Foreskin keratinocyte (primary cell): ENCODE measurements at places on chromosomes 3 and 15.

DNA sequence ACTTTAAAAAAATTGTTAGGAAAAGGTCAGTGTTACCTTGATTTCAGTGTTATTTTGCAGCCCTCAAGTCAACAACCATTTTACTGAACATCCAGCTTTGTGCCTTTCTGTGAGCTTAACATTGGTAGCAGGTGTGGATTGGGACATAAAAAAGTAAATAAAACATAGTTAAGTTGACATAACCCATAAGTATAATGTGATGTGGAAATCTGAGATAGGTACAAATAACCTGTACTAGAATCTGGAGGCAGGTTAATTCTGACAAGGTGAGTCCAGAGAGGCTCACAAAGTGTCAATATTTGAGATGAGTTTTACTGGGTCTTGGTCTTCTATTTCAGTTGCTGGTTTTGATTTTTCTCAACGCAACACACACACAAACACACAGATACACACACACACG lies 151.3 kb downstream of the LPP start:
- no peak for DNase-seq

GRCh38 chr3:115089481-115089880 lies 57.6 kb downstream of the ZBTB20 start:
- DNase-seq = no peak

DNA sequence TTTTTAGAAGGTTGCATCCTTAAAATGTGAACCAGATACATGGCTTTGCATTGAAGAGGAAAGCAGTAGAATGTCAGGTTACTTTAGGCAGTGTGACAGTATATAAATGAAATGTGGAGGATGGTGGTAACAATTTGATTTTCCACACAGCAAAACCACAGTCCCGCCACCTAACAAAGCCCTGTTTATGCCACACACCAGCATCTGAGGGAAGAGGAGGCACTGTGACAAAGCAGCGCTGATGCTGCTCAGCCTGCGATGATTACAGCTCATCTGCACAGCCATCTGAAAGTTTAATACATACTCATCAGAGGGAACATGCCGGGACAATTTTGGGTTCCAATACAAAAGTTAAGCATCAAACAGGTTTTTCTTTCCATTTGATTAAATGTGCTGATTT lies 8.9 kb downstream of the RNF7 start:
- DNase-seq = no peak

- DNase-seq = no peak
These were observed 57.1 kb downstream of the CEMIP start for GRCh38 chr15:80836223-80836622.

DNA sequence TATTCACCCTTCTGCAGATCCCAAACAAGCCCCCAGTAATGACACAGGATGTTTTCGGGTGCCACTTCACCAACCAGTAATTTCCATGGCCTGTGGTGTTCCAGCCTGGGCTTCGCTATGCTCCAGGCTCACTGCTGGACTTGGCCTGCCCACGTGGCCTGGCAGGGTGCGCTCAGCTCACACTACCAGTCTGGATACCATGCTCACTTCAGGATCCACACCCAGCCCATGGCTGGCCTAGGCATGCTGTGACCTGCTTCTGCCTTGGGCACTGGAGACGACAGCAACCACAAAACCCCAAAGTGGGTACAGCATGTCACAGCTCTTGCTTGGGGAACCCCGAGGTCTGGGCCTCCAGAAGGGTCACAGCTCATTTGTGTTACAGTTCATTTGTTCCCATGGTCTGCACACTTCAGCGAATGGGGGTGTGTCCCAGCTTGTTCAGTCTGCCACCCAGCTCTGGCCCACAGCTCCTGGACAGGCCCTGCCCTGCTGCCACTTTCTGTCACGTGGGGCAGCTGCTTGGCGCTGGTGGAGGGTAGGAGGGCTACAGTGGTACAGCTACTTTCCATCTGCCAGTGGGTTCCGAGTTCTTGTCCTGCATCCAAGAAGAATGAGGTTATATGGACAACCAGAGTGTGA lies 650.8 kb downstream of the MCTP2 start:
- peak; percentile 51 for DNase-seq

- no peak for DNase-seq
These were observed 256.1 kb downstream of the PLCL2 start for GRCh38 chr3:17140670-17141505.

- DNase-seq = no peak
These were observed 2.9 kb downstream of the PHC3 start for GRCh38 chr3:170178651-170179050.

- no peak for DNase-seq
These were observed 8.1 kb upstream of the SLC25A36 start for GRCh38 chr3:140933552-140933951.

DNA sequence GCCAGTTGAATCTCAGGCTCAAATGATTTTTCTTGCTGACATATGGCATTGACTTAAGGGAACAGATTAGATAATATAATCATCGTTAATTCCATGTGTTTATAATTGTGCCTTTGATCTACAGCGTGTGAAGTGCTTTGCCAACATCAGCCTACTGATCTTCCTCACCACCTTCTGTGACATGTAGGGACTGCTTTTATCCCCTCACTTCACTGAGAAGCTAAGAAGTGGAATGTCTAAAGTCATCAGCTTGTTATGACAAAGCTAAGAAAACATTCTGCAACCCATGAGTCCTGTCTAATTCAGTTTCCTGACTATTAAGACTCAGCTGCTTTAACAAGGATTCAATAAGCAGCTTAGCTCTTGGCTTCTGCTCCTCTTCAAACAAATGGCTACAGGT lies 106.0 kb downstream of the MYH15 start:
- no peak for DNase-seq

DNA sequence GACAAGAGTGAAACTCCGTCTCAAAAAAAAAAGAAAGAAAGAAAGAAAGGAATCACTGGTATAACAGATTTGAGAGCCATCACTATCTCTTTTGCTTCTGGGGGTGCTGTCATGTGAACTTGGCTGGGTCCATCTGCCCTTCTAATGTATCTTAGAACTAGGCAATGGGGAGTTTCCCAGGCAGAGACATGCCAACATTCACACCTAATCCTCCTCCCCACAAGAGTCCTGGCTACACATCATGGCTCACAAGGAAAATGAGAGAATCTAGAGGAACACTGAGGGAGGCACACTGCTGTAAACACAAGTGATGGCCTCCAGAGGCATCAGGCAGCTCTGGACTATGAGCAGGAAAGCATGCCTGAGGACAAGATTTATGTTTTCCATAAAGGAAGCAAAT lies 67.8 kb upstream of the PPP2R3A start:
- no peak for DNase-seq

DNA sequence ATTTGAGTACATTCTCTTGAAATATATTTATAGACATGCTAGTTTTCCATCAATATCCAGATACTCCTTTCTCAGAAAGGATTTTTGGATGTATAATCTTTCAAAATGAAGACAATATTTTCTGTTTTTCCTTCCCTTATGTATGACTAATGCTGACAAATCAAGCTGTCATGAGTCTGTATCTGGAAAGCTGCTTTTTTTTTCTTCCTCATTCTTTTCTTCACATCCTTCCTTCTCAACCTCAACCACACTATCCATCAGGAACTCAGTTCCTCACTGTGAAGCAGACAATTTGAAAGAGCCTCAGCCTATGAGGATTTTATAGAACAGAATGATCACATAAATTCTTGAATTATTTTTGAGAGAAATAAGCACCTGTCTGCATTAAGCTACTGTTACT lies 335.9 kb upstream of the EPHA6 start:
- DNase-seq = peak; percentile 27

- DNase-seq = no peak
These were observed 330.9 kb upstream of the THBS1 start for GRCh38 chr15:39250001-39250400.

DNA sequence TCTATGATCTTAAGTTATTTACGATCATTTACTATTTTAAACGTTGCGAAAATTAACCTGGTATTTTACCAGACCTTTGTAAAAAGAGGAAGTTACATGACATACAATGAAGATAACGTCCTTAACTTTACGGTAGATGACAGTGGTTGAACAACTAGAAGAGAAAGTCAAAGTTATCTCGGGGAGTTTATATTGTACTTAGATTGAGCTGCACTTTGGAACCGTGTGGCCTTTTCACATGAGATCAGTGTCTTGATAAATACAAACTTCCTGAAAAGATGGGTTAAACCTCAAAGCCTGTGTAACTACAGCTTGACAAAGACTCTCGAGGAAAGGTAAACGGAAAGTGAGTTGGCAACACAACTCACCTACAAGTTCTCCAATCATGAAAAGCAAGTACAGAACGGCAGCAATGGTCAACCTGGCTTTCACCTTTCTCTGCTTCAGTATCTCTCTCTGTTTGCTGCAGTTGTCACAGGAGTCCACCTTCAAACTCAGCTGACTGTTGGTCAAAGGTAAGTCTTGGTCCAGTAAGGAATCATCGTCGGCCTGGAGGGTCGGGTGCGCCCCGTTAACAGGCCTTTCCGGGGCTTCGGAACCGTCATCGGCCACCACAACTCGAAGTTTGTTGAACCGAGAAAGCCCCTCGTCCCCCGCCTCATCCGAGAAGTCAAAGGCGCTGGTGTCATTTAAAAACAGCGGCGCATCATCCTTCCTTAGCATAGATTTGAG lies 793 bp downstream of the SLC30A4 start:
- DNase-seq = no peak

DNA sequence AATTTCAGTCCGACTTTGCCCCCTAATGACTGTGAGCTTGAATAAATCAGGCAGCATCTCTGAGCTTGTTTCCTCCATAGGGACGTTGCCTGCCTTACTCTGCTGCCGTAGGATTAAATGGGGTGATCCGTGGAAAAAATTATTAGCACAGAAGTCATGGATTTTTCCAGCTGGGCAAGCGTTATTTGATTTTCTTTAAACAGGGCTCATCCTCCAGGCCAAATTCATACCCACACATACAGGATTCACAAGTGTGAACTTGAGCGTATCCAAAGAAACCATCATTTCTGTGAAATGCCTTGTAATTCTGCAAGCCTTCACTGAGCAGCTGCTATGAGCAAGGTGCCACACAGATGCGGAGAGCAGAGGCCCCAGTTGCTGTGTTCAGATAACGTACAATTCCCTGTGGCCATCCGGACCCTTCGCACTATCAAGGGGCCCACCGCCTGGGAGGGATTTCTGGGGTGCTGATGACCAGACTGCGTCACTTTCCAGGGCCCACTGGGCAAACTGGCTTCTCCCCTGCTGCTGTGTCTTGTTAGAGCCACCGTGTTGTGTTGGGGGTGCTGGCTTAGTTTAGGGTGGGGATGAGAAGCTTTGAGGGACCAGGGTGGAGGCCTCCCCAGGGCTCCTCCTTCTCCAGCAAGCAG lies 61.4 kb downstream of the MGLL start:
- DNase-seq = no peak

DNA sequence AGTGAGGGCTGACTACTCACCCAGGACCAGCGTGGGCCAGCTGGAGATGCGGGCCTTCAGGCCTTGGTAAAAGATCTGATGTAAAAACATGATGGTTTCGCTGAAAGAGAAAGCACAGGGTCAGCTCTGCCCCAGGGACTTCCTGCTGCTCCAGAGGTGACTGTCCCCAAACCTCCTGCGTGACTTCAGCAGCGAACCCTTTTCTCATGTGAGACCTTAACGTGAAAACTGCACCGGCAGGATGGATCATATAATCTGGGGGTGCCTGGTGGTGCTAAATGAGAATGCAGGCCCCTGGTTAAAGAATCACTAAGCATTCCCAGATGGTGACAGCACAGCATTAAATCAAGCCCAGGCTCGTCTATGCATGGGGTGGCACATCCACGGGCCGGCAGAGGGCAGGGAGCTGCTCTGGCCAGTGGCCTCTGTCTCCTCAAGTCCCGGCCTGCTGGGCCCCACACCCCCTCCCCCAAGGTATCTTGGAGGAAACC lies 55.4 kb downstream of the RASGRF1 start:
- no peak for DNase-seq

GRCh38 chr3:46693892-46694226 lies 380 bp upstream of the ALS2CL start:
- DNase-seq = no peak

DNA sequence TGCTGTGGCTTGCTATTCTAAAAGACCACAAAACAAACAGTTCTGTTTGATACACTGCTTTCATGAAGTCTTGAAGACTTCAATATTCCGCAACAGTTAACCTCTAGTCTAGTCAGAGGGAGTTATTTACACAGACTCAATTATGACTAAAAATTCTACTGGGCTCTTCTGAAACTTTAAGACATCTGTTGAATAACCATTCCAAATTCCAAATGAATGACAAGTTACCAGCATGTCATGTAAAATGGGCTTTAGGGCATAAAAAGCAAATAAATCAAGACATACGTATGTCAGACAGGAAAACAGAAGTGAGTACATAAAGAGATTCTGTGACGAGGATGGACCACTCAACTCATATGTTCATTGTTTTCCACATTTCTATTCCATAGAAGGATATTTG lies 93.9 kb downstream of the PLOD2 start:
- peak; percentile 71 for DNase-seq

GRCh38 chr3:181756645-181757297 lies 45.0 kb downstream of the SOX2 start:
- no peak for DNase-seq

DNA sequence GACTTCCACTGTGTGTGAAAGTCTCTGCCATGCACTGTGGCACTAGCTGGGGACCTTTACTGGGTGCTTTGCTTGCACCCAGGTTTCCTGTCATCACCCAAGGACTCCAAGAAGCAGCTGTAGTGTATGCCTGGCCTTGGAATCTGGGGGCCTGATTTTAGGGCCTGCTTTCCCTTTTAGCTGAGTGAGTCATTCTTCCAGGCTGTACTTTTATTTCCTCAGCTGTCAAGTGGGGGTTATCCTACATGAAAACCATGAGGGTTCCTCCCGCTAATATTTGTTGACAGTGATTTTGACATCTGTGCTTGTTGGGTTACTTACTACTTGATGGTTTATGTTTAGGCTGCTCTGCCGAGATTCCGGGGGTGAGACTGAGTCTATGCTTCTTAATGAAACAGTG lies 18.5 kb downstream of the GORASP1 start:
- no peak for DNase-seq

- DNase-seq = no peak
These were observed 445 bp upstream of the TSEN2 start for GRCh38 chr3:12483872-12484197.

DNA sequence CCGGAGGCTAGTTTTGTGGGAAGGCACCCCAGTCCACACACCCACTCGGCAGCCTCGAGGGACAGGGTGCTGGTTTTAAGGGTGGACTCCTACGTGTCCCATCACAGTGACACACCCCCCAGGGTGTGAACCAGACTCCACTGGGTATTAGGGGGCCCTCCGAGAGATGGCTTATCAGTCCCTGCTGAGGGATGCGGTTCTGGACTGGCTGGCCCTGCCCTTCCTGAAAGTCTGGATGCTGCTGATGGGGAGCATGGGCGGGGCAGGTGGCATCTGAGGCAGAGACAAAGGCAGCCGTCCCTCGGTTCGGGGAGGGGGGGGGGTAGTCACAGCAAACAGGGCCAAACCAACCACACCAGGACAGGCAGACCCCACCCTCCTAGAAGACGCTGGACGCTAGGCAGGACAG lies 939 bp upstream of the ULK3 start:
- DNase-seq = no peak

DNA sequence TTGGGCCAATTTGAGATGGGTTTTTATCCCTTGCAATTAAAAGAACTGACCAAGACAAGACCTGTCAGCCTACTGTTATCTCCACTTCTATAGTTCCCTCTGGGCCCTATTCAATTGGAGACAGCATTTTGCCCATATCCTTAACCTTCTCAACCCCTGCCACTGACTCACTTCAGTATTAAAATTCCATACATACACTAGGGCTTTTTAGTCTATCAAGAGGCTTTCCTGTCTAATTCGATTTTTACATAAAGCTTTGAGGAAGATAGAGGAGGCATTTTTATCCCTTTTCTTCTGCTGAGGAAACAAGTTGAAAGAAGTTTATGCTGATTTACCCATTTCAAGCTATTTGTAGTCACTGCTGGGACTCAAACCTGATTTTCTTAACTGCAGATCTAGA lies 51.1 kb downstream of the GTF2E1 start:
- DNase-seq = no peak
